ENCODE measurements at places on chromosomes 16 and 17.

DNA sequence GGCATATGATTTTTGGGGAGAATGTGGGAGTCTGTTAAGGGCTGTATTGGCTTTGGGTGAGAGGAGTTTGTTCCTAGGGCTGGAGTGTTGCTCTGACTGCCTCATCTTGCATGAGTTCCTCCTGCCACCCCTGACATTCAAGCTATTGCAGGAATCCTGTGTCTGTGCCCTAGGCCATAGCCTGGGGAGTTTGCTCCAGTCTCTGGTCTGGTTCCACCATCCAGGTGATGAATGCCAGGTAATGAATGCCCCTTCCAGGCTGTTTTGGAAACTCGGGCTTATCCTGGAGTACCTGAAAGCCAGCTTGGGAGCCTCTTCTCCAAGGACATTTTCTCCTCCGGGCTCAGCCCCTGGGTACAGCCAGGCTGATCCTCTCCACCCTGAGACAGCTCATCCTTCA, 117.0 kb upstream of the IRX3 start:
- no peak for DNase-seq

DNA sequence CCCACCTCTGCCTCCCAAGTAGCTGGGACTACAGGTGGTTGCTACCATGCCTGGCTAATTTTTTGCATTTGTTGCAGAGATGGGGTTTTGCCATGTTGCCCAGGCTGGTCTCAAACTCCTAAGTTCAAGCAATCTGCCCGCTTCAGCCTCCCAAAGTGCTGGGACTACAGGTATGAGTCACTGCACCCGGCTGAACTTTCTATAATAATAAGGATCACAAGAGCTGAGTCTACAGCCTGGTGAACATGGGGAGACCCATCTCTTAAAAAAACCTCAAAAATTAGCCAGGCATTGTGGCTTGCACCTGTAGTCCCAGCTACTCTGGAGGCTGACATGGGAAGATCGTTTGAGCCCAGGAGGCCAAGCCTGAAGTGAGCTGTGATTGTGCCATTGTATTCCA, 53.5 kb downstream of the WDR59 start:
- no peak for DNase-seq

- no peak for DNase-seq
Measured at GRCh38 chr17:65537845-65538674, 23.4 kb downstream of the AXIN2 start.

- no peak for DNase-seq
Measured at GRCh38 chr16:20167323-20167722, 93.6 kb upstream of the GPR139 start.

GRCh38 chr16:11676799-11677198, 8.5 kb downstream of the SNN start:
- no peak for DNase-seq

DNA sequence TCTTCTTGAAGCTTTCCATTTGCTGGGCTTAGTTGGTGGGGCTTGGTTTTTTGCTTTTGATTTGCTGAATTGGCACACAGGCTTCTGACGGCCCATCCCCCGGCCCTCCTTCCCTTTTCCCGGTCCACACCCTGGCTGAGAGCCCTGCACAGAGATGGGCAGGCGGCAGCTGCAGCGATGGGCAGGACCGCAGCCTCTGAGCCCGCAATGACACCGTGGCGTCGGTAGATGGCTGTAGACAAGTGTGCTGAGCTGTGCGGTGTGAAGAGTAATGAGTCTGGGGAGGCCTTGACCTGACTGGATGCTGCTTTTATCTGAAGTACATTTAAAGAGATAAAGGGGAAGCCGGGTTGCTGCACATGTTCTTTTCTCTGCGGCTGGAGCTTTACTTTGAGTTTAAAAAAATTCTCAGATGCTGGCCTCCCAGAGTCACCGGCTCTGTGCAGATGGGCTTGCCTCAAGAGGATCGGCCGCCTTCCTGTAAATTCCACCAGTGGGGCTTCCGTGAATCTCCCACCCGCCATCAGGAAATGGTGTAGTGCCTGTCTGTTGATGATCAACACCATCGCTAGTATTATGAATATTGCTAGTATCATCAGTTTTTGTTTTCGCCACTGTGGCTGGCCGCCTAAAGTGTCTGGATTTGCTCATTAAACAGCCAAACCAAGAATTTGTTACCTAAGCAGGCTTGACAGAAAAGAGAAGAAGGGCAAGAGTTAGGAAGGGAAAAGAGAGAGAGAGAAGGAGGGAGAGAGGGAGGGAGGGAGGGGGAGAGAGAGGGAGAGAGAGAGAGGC, 245.6 kb upstream of the RBFOX1 start:
- no peak for DNase-seq

GRCh38 chr17:41973408-41973811, 6.8 kb downstream of the CNP start:
- no peak for DNase-seq

DNA sequence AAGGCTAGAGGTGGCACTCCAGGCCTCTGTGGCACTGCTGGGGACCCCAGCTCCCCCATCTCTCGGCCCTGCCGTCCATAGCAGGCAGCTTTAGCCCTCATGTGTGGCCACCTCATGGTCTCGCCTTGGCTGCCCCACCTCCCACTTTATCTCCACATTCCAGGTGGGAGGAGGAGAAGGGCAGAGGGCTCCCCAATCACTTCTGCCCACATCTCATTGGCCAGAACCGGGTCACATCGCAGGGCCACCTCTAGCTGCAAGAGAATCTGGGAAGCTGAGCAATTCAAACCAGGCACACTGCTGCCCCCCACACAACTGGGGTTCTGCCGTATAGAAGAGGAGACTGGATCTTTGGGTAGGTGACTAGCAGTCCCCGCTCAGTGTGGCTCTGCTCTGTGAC, 1.6 kb downstream of the DRC7 start:
- no peak for DNase-seq

DNA sequence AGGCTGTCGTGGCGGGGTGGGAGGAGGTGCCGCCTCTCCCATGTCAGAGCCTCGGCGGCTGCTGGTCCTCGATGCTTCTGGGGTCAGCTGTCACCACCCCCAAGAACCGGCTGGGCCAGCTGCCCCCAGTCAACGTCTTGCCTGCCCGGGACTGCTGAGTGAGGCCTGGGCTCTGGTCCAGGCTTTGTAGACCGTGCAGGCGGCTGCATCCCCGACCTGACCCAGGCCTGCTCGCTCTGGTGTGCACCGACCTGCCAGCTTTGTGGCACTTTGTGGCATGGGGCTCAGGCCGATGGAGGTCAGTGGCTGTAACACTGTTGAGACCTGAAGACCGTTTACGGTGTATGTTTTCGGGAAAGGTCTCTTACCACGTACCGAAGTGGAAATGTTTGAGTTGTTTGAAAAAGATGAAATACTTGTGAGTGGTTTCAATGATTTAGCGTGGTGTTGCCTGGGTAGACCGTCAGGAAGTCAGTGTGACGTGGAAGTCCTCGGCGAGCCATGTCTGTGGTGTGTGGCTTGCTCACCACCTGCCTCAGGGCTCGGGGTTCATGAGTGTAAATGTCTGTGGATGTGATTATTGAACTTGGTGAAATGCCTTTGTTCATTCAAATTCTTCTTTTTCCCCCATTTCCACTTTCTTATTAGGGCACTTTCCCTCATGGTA, 53.2 kb upstream of the ZNF750 start:
- peak; percentile 66 for DNase-seq

DNA sequence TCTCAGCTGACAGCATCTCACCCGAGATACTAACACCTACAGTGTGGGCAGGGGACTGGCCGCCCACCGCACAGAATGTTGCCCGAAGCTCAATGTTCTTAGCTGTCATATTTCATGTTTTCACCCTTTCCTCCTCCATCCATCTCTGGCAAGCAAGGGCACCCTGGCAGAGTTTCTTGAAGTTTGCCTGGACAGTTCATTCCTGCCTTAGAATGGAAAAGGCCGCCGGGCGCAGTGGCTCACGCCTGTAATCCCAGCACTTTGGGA, 37.6 kb upstream of the TEX2 start:
- DNase-seq: no peak

GRCh38 chr17:18161207-18162145, 22.2 kb upstream of the ALKBH5 start:
- no peak for DNase-seq

DNA sequence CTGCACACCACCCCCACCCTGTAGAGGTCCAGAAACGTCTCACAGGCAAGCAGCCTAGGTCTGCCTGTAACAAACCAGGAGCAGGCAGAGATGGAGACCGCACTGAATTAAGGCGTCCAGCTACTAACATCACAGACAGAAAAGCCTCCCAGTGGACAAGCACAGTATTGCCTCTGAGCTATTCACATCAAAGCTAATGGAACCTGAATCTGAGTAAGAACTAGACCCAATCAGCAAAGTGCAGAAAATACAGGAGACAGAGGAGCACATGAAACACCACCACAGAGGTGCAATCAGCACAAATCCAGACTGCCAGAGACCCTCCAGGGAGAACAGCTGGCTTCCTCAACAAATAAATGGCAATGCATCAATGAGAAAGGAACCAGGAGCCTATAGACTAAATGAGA, 22.2 kb upstream of the PEMT start:
- DNase-seq: peak; percentile 32

Data from stimulated activated CD8-positive, alpha-beta memory T cell treated with anti-CD3 and anti-CD28 coated beads, Interleukin-7, amount 100 ng/mL, for 48 hours (primary cell).